LHCN-M2 (cell line): ENCODE measurements at places on chromosomes 7 and 10.

- peak; percentile 13 for DNase-seq
Observed at GRCh38 chr10:90718182-90718581, 139.7 kb downstream of the HTR7 start.

DNA sequence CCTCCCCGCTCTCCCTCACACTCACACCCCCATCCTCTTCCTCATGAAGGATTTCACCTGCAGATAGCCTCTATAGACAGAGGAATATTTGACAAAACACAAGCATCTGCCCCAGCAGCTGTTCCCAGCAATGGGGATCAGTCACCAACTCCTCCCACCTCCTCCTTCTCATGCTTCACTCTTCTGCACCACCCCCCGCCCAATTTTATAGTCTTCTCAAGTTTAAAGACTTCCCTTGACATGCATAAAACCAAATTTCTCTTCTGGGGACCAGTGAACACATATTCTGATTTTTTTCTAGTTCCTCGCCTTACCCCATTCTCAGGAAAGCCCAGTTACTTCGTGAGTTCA lies 654.4 kb downstream of the LRMDA start:
- DNase-seq: peak; percentile 51

GRCh38 chr10:3542185-3542611 lies 242.8 kb downstream of the KLF6 start:
- DNase-seq: peak; percentile 78

- DNase-seq: no peak
Observed at GRCh38 chr7:5214236-5214635, 24.2 kb downstream of the WIPI2 start.

DNA sequence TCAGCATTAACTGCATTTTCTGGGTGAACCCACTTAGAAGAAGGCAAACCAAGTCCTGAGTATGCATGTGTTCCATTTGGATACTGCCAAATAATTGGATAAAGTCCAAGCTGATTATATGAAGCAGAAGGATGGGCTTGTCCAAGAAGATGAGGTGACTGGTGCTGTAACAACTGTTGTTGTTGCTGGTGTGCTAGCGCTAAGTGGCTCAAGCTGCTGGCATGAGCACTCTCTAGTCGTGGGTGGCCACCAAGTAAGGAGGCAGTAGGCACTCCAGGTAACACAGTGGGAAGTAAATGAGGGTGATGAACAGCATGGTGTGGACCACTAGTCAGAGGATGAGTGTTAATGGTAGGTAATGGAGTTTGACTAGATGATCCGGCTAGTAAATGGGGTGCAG lies 80.4 kb downstream of the NRBF2 start:
- DNase-seq: no peak

DNA sequence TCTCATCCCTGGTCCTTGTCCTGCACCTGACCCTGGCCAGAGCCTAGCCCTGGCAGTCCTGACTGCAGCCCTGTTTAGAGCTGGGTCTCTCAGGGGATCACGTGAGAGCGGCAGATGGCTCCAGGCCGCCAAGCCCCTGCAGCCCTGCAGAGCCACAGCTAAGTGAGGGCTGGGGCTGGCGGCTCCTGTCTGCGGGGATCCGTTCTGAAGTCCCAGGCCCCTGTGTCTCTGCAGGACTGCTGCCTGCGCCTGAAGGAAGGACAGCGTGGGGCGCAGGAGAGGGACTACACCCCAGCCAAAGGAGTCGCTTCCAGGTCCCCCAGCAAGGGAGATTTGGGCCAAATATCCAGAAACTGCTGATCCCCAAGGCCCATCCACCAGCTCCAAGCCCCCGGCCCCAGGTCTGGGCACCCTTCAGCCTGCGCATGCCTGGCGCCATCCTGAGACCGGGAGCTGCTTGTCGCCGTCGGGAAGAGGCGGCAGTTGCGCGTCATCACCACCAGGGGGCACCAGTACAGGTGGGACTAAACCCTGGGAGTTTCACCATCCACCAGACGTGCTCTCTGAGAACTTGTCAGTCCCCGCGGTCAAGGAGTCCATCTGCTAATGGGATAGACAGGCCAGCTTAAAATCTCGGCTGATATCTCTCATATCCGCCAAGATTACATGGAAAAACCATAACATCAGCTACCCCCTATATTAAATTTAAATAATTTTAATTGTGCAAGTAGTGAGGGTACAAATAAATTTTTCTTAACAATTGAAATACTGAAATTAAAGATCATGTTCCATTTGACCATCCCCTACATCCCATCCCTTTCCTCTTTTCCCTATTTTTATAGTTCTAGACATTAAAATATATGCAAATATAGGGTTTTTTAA lies 25.1 kb upstream of the GHRHR start:
- peak; percentile 69 for DNase-seq

DNA sequence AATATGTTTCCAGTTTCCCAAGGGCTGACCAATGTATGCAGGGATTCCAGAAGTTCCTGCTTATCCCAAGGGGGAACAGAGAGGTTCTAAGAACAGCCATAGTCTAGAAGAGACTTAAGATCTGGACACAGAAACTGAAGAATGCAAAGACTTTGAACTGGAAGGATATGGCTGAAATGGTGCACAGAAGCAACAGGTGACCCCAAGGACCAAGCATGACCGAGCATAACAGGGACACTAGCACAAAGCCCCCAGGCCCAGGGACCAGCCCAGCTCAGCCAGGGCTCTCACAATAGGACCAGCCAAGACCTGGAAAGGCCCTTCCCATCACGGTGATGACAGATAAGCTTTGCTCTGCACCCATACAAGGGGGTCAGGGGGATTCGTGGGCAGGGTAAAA lies 213.0 kb upstream of the KMT2E start:
- no peak for DNase-seq
